ENCODE measurements at places on chromosomes 4 and X.

- no peak for DNase-seq
These were observed 67.1 kb downstream of the RXFP1 start for GRCh38 chr4:158588777-158589176.

- DNase-seq: no peak
These were observed 13.4 kb upstream of the ADH4 start for GRCh38 chr4:99157478-99157935.

DNA sequence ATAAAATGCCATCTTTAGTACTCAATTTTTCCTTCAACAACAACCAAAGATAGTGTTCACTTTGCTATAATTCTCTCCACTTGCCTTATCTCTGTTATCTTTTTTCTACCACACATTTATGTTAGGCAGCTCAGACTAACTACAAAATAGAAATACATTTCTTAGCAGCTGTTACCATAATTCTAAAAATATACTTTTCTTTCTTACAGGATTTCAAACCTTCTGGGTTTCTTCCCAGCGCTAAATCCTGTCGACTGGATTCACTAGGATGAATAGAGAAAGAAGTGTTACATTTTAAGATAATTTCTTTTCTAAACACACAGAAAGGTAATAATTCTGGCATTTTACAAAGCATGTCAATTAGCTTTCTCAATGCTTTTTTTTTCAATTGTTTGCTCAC is 105.5 kb upstream of the GK2 start:
- no peak for DNase-seq

- no peak for DNase-seq
These were observed 121.9 kb downstream of the DKK2 start for GRCh38 chr4:106914223-106914622.

DNA sequence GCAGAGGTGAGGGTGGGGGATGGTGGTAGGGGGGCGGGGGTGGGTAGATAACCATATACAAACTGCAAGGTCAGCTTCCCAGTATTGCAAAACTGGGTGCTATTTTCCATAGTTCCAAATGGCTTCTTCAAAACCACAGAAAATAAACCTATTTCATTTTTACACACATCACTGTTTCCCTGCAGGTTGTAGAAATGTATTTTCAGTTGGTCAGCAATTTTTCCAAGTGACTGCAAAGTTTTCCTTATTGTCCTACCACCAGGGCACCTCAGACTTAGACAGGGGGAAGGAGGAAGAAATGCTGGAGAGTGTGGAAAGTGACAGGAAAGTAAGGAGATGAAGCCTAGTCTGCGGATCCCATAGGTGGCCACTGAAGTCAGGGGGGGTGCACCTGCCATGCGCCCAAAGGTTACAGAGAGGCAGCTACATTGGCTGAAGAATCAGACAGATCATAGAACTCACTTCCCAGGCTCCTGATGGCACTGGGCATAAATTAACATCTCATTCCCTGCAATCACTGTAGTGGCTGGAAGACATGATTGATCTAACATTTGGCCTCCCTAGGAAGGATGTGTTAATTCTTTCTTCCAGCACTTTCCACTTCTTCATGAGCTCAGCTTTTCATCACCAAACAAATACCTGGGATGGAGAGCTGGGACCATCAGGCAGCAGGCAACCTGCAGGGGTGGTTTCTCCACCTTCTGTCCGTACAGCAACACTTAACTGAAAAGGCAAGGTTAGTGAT is 402.0 kb downstream of the HNRNPD start:
- DNase-seq: no peak

GRCh38 chr4:128357286-128357685 is 69.7 kb upstream of the PGRMC2 start:
- no peak for DNase-seq

DNA sequence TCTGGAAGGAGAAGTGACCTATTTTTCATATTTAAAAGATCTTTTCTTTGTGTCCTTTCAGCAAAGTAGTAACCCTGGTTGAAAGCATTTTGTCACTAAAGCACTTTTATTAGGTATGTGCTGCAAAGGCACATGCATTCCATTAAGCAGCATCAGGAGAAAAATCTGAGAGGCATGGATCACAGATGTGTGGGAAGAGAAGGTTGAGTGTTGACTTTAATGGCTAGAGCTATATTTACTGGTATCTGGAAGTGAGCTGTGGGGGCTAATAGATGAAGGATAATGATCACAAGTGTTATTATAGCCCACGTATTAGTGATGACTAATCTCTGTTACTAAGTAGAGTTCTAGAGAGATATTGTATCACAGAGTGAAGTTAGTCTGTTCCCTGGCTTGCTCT is 1520.7 kb downstream of the ARAP2 start:
- no peak for DNase-seq

DNA sequence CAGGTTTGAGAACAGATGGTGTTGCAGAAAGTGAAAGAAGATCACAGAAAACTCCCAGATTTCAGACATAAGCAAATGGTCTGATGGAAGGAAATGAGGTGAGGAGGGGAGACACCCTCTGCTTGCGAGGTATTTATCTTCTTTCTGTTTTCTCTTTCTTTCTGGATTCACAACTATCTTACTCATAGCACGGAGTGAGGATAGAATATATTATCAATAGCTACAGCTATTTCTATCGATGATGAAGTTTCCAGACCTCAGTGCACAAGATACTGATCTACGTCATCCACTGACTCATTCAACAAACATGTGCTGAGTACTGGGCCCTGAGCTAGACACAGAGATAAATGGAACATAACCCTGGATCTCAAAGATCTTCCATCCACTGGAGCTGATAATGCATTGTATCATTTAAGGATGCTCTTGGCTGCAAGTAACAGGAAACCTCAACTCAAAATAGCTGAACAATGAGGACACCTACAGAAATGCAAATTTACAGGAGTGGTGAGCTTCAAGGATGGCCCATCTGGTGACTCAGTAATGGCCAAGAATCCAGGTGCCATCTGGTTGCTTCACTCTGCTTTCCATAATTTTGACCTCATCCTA is 21.2 kb downstream of the SLC2A9 start:
- DNase-seq: no peak

- DNase-seq: no peak
These were observed 95.0 kb downstream of the BANK1 start for GRCh38 chr4:101885574-101885973.
